ENCODE measurements at places on chromosomes 7 and 10.

DNA sequence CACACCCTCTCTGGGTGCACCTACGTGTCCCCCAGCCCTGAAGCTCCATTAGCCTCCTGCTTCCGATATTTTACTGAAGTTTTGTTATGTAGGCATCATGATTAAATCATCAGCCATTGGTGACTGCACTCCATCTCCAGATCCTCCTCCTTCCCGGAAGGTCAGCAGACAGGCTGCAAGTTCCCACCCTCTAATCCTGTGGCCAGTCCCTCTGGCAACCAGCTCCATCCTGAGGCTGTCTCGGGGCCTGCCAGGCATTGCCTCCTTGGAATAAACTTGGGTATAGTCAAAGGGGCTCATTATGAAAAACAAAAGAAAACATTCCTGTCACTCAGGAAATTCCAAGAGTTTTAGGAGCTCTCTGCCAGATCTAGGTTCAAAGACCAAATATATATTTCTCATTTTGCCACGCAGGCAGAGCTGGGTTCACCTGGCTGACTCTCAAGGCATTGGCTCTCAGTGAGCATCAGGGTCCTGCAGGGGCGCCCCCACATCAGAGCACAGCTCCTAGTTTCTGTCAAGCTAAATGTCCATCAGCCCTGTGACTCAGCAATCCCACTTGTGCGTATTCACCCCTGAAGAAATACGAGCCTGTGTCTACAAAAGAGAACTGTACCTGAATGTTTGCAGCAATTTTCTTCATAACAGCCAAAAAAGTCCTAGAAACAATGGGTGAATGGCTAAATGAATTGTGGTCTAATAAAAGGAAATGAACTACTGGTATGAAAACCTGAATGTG lies 27.4 kb upstream of the TMEM72 start:
- DNase-seq: no peak

DNA sequence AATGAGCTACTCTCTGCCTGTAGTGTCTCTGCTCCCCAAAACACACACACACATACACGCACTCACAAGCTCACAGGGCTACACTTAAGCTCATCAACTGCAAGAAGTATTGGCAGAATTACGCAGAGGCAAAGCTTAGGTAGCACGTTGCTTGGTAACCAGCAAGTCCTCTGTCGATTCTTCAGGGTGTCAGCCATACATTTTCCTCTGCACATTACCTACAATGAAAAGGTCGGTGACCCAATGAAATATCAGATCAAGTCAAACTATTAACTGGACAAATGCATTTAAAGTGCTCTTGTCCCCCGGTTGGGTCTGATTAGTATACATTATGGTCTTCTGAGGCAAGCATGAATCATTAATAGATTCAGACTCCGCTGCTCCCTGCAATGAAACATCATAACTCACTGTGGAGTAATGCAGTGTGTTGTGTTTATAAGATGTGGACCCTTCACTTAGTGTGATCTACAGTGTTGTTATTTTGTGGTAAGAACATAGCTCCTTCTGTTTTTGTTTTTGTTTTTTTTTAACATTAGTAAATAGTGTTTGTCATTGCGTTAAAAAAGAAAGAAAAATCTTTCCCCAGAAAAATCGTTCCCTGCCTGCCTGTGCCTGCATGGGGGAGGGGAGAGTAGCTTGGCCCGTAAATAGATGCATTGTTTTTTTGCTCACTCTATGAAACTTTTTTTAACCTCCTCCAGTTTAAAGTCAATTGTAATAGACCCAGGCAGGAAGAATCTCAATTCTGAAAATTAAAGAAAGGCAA lies 325.5 kb downstream of the SFMBT2 start:
- DNase-seq: no peak

GRCh38 chr7:22660293-22660692 lies 66.7 kb upstream of the IL6 start:
- DNase-seq: no peak

DNA sequence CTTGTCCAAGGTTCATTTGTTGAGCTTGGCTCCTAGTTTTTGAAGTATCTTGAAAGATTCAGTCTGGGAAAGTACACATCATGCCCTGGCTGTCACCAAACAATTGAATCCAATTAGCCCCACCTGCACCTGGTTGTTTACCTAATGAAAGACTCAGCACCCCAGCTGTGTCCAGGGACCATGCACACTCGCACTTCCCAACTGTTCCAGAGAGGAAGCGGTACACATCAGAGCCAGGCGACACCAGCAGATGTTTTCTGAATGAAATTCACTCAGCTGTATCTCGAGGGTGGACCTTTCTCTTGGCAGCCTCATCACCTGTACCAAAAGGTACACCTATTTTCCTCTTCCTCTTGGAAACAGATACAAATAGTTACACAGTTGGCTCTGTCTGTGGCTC lies 216.4 kb upstream of the LRGUK start:
- DNase-seq: no peak

DNA sequence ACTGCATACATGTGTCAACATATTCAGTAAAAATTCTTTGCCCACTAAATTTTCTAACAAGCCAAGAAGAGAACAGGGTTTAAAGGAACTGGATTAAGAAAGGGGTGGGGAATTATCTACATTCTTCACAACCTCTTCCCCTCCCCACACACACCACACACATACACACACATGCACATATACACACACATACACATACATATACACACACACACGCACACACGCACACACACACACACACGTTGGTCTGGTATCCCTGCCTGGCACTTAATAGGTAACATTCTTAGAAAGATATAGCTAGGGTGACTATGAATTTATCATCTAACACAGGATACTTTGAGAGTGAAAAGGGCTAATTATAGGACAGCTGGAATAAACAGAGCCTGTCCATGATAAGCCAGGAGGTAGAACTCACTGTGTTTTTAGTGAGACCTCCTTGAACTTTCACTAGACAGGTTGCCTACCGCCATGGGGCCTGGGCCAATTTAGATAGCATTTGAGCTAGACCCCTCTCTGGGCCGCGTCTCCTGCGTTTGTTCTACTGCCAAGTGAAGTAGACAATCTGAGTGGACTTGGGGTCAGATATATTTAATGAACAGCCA lies 33.1 kb upstream of the EPC1 start:
- no peak for DNase-seq

DNA sequence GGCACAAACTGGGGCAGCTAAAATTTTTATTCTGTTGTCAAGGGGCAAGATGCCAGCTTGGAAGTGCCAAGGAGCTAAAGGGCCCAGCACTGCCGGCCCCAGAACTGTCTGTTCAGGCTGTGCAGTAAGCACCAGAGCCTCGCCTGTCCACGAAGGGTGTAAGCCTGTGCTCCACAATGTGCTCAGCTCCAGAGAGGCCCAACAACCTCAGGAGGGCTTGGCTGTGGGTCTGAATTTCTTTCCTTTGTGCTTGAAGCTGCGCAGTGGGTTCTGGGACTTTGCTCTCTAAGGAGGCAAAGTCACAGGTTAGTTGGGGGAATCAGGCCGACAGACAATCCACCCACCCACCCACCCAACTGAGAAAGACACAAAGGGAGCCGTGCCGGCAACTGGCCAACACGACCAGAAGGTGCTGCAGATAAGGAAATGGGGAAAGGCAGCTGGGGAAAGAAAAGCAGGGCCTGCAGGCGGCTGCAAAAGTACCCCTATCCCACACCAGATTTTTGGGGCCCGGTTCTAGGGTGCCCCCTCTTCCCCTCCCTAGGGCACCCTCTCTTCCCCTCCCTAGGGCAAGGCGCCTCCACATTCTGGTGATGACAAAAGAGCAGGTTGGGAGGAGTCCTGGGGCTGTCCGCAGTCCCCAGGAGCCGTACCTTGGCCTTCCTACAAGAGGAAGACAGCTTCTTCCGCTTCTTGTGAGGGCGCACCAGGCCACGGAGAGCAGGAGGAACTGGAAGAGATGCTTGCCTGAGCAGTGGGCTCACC lies 7.7 kb downstream of the DDX56 start:
- DNase-seq: no peak

Data from WERI-Rb-1 (cell line).